ENCODE measurements at places on chromosomes 7 and 10.

GRCh38 chr7:93575555-93576399 is 1.3 kb upstream of the CALCR start:
- DNase-seq, result no peak

DNA sequence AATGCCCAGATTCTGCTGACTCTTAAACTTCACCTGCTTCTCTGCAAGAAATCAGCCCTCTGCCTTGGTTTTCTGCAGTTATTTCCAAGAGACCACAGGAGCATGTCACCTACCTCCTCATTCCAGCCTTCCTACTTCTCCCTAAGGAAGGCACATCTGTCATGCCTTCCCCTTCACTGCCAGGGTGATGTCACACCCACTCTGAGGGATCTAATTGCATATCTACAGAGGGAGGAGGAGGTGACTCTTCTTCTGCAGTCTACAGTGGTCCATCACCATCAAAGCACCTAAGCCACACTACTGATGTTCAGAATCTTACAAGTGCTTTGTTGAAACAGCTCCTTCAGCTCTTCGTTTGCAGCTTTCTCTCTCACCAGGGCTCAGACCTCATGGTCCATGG is 275.5 kb downstream of the FGFR2 start:
- DNase-seq, result no peak

- DNase-seq, result no peak
Measured at GRCh38 chr10:67319976-67320375, 376.0 kb downstream of the CTNNA3 start.

- no peak for DNase-seq
Measured at GRCh38 chr10:95661818-95662217, 5.3 kb upstream of the ALDH18A1 start.

DNA sequence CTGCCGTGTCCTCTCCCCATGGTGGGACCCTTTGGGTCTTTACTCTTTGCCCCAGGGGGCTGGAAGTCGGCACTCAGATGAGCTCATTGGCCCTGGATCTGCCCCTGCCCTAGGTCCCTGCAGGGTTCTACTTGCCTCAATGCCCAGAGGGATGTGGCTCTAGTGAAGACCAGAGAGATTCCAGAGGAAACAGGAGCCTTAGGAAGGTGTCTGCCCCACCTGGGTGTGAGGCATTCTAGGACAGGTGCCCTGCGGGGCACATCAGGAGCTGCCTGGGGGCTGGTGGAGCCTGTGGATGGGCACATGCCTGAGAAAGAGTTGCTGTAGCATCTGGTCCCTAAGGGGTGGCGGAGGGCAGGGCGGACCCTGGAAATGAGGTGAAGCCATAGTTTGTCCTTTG is 128.6 kb downstream of the ADCY1 start:
- DNase-seq, result no peak

GRCh38 chr7:85125176-85125575 is 61.7 kb downstream of the SEMA3D start:
- DNase-seq, result no peak

- no peak for DNase-seq
Measured at GRCh38 chr10:1293636-1294435, 237.7 kb downstream of the WDR37 start.

- no peak for DNase-seq
Measured at GRCh38 chr7:142134909-142135308, 23.4 kb downstream of the MGAM2 start.

- DNase-seq, result no peak
Measured at GRCh38 chr7:5422396-5423305, 983 bp downstream of the TNRC18 start.

- DNase-seq, result no peak
Measured at GRCh38 chr10:111962951-111963350, 220.6 kb downstream of the GPAM start.

GRCh38 chr10:73097305-73097670 is 622 bp upstream of the P4HA1 start:
- DNase-seq, result no peak

- no peak for DNase-seq
Measured at GRCh38 chr7:98294326-98294725, 12.8 kb downstream of the BRI3 start.

DNA sequence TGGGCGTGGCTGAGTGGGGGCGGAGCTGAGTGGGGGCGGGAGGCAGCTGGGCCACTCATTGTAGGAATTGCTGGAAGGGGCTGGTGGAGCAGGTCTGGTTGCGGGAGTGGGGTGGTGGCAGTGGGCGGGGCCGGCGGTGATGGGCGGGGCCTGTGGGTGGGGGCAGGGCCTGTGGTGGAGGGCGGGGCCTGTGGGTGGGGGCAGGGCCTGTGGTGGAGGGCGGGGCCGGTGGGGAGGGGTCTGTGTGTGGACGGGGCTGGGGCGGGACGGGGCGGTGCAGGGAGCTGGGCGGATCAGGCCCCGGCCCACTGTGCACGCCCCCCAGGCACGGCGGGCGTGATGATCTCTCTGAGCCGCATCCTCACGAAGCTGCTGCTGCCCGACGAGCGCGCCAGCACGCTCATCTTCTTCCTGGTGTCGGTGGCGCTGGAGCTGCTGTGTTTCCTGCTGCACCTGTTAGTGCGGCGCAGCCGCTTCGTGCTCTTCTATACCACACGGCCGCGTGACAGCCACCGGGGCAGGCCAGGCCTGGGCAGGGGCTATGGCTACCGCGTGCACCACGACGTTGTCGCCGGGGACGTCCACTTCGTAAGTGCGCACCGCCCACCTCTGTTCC is 14.0 kb downstream of the SLC29A4 start:
- peak; percentile 88 for DNase-seq

DNA sequence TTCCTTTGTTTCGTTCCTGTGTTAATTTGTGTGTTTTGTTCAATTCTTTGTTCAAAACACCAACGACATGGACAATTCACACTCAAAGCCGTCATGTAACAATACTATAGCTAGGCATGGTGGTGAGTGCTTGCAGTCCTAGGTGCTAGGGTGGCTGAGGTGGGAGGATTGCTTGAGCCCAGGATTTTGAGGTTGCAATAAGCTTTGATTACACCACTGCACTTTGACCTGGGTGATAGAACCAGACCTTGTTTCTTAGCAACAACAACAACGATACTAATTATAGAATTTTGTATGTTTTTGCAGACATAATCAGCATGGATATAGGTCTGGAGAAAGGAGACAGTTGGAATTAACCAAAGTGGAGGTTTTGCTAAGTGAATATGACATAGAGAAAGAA is 936.2 kb downstream of the PCDH15 start:
- DNase-seq, result no peak

GRCh38 chr10:97065128-97065527 is 120.6 kb downstream of the SLIT1 start:
- DNase-seq, result no peak

- no peak for DNase-seq
Measured at GRCh38 chr7:127896659-127897058, 134.6 kb downstream of the LRRC4 start.

GRCh38 chr10:26706206-26706605 is 8.7 kb downstream of the PDSS1 start:
- DNase-seq, result no peak

DNA sequence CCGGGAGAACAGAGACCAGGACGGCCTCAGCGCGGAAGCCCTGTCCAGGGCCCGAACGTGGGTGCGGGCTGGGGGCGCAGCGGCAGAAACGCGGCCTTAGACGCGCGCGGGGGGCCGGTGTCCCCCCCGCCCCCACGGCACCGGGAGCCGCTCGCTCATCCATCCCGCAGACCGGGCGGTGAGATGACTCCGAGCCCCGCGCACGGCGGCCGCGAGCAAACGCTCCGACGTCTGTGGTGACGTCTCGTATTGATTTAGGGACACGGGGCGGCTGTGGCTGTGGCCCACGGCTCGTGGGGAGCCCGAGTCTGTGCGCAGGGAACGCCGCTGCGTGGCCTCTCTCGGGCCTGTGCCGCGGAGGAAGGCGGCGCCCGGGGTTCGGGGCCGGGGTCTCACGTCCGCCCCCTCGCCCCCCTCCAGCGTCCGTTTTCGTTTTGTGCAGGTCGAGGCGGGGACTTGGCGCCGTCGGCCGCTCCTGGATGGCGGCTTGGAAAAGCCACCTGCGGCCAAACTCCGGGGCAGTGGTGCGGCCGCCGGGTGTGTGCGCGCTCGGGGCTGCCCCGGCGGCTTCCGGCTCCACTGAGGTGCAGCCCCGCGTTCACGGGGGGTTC is 1.0 kb upstream of the NKX6-2 start:
- DNase-seq, result no peak

DNA sequence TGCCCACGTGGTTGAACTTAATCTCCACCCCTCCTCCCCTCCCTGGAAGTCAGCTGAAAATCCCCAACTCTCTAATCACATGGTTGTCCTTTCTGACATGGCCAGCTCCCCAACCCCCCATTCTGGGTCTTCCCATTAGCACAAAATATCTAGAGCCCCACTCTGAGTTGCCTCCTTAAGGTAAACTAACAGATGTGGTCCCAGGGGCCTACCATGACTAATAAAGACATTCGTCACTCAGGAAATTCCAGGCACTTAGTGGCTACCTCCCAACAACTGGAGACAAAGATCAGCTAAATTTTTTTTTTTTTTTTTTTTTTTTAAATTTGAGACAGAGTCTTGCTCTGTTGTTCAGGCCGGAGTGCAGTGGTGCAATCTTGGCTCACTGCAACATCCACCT is 21.1 kb downstream of the CCDC126 start:
- DNase-seq, result no peak

GRCh38 chr7:31017721-31018120 is 34.4 kb upstream of the ADCYAP1R1 start:
- no peak for DNase-seq

GRCh38 chr10:68135922-68136792 is 26.9 kb downstream of the MYPN start:
- no peak for DNase-seq

DNA sequence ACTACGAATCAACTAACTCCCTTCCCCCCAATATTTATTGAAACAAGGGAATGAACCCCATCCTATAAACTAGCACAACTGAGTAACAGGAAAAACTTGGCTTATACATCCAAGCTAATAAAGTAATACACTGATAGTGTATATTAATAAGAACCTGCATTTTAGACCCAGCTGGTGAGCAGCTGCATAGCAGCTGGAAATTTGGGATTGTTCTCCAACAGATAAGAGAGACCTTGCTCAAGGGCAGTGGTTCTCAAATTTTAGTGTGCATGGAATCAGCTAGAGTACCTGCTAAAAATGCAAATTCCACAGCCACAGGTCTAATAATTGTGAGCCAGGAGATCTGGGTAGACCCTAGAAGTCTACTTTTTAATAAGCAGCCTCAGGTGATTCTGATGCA is 384.7 kb upstream of the HPS1 start:
- no peak for DNase-seq

DNA sequence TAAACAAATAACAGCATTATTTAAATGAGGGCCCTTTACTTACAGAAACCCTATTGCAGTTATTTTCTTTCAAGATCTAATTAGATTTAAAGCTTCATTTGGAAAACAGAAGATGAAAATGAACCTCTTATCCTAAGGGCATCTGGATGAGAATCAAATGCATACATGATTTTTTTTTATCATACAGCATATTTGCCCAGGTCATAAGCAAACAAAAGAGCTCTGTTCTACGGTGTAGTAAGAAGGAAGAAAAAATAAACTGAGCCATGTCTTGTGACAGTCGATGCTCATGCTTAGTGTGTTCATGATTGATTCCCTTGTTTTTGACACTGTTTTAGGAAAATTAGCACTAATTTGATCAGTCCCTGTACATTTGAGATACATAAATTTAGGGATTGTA is 202.6 kb upstream of the RNF32 start:
- no peak for DNase-seq

GRCh38 chr10:103800789-103801540 is 54.4 kb downstream of the SH3PXD2A start:
- peak; percentile 49 for DNase-seq

DNA sequence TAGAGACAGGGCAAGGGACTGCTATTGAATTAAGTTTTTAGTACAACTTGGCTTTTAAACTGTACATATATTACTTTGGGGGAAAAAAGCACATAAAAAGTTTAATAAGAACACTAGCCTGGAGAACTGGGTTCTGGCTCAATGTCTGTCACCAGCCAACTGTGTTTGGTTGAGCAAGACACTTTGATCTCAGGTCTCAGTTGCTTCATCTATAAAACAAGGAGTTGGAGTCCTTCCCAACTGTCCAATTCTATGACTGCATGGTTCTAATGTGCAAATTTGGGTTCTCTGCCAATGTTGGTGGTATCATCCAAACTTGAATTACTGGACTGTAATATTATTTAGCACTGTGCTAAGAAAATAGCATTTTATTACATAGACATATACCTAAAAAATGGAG is 50.3 kb downstream of the ATXN7L1 start:
- no peak for DNase-seq

DNA sequence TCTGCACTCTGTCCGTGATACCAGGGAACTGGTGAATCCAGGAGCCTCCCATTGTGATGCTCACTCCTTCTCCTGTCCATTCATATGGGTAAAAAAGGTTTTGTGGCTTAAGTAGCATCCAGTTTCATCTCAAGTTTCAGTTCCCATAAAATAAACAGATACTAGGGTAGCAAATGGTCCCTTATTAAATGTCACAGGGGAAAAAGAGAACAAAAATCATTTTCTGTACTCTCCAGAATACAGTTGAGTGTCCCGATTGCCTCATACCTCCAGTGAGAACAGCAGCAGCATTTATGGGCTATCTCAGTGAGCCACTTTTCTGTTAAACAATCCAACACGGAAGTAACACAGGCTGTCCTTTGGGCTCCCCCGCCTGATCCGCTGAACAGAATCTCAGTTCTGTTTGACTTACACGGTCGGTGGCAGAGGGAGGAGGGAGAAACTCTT is 179.6 kb downstream of the CELF2 start:
- no peak for DNase-seq

GRCh38 chr7:13832346-13832745 is 157.1 kb downstream of the ETV1 start:
- DNase-seq, result no peak

GRCh38 chr10:110101464-110102144 is 93.8 kb downstream of the ADD3 start:
- no peak for DNase-seq
